ENCODE measurements at places on chromosomes 7 and 10.

DNA sequence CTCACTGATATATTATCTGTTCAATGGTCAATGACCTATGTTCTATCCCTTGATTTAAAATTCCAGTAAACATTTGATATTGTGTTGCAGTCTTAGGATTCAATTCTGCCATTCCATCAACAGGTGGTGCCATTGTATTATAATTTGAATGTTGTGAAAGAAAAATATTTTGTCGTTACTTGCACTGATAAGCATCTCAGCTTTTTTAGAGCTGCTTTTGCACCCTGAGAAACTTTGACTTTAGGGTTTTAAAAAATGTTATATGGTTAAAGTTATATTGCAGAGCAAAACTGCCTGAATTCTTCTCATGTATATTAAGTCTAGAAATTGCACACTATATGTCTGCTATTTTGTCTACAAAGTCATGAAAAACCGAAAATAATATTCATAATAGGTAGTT is 18.8 kb upstream of the MINDY3 start:
- peak; percentile 24 for DNase-seq

- no peak for DNase-seq
Observed at GRCh38 chr10:49382226-49382625, 13.7 kb downstream of the DRGX start.

- DNase-seq = no peak
Observed at GRCh38 chr10:123906884-123907652, 15.5 kb upstream of the CPXM2 start.

DNA sequence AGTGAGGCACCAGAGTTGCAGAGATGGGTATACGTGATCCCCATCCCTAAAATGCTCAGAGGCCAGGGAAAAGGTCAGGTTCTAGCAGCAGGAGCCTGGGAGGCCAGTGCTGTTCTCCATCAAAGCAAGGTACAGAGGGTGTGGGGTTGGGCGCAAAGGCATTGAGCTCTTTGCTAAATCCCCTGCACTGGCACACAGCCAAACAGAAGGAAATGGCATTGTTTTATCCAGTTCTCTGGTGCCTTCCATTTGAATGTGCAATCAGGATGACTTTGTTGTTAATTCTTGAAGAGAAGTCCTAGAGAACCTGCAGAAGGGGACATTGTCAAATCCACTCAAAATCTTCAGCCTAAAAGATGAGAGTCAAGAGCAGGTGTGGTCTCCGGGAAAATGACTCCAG is 111.3 kb upstream of the CHST15 start:
- no peak for DNase-seq

GRCh38 chr7:1062296-1063294 is 18.2 kb downstream of the GPR146 start:
- no peak for DNase-seq

DNA sequence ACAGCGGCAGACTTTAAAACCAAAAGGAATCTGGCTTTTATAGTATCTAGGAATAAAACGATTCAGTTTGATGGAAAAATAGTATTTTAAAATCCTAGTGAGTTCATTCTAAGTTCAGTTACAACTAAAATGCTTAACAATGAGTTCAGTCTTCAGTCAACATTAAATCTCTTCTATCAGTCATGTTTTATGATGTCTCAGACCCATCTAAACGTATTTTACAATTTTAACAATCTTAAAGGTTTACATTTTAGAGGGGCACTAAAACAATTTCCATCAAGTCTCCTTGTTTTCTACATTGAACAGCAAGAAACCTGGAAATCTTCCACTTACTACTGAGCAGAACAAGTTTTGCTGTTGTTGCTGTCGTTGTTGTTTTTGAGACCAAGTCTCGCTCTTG is 10.0 kb downstream of the SVOPL start:
- no peak for DNase-seq

GRCh38 chr7:130363026-130363847 is 17.1 kb upstream of the CPA1 start:
- DNase-seq = peak; percentile 100

- DNase-seq = peak; percentile 17
Observed at GRCh38 chr10:104642658-104643302, 1.7 kb downstream of the SORCS3 start.

Measured in M059J (cell line).